SK-MEL-5 (cell line): ENCODE measurements at places on chromosomes 11 and 22. TPM values are rescaled to one million over a fixed set of nuclear protein-coding genes. Genes with fewer than 3 reads are reported as not detected.

The C2CD2L gene
- 2.8 and 5.6 TPM in 2 replicates for total RNA-seq

The IL10RA gene
- not detected in 2 replicates for total RNA-seq

The ROM1 gene
- 0.79 and 1.2 TPM in 2 replicates for total RNA-seq

The CHKA gene
- total RNA-seq: 55.9 and 62.2 TPM in 2 replicates

The IGSF9B gene
- total RNA-seq: 0.61 and 1.4 TPM in 2 replicates

The MS4A6A gene
- total RNA-seq: 0.53 TPM in 1 of 2 replicates, not detected in the other

The SCN2B gene
- not detected in 2 replicates for total RNA-seq

The SCARF2 gene
- total RNA-seq: 15.3 and 17.0 TPM in 2 replicates

The SPECC1L gene
- total RNA-seq: 37.8 and 38.0 TPM in 2 replicates

The TNNT3 gene
- total RNA-seq: not detected in 2 replicates

The SLC7A4 gene
- total RNA-seq: 2.0 and 2.9 TPM in 2 replicates

The OR2AT4 gene
- total RNA-seq: 0.05 TPM in 1 of 2 replicates, not detected in the other

The DENND5A gene
- 59.9 and 63.9 TPM in 2 replicates for total RNA-seq

The UPK3A gene
- total RNA-seq: not detected in 2 replicates

The SEC14L6 gene
- not detected in 2 replicates for total RNA-seq

The RFPL2 gene
- 4.1 and 5.3 TPM in 2 replicates for total RNA-seq

The RCE1 gene
- 17.4 and 17.8 TPM in 2 replicates for total RNA-seq

The MAP6 gene
- 0.08 TPM in 1 of 2 replicates, not detected in the other for total RNA-seq

The OR5P2 gene
- not detected in 2 replicates for total RNA-seq

The ATF4 gene
- total RNA-seq: 794 and 900 TPM in 2 replicates

The GAL gene
- 0.29 TPM in 1 of 2 replicates, not detected in the other for total RNA-seq

The TTLL1 gene
- total RNA-seq: 5.8 and 6.2 TPM in 2 replicates

The CSNK2A3 gene
- total RNA-seq: 1.8 and 2.2 TPM in 2 replicates

The SAA2 gene
- not detected in 2 replicates for total RNA-seq

The TIMM10 gene
- total RNA-seq: 48.5 and 51.6 TPM in 2 replicates

The CARD18 gene
- total RNA-seq: not detected in 2 replicates

The KRTAP5-8 gene
- total RNA-seq: 0.26 TPM in 1 of 2 replicates, not detected in the other

The VPREB1 gene
- total RNA-seq: not detected in 2 replicates

The OR8B12 gene
- total RNA-seq: not detected in 2 replicates

The CTSF gene
- 35.2 and 43.1 TPM in 2 replicates for total RNA-seq

The CCDC116 gene
- total RNA-seq: 0.11 TPM in 1 of 2 replicates, not detected in the other

The MSANTD4 gene
- 32.1 and 32.6 TPM in 2 replicates for total RNA-seq

The MGAT3 gene
- 0.90 and 0.98 TPM in 2 replicates for total RNA-seq

The USP2 gene
- 0.37 and 0.40 TPM in 2 replicates for total RNA-seq

The MOGAT2 gene
- total RNA-seq: not detected in 2 replicates

The OR4P4 gene
- not detected in 2 replicates for total RNA-seq

The SLCO2B1 gene
- 0.13 TPM in 1 of 2 replicates, not detected in the other for total RNA-seq

The ANO5 gene
- total RNA-seq: 0.21 and 0.59 TPM in 2 replicates

The TMEM80 gene
- 6.5 and 10.8 TPM in 2 replicates for total RNA-seq

The MRGPRX4 gene
- 0.16 and 0.29 TPM in 2 replicates for total RNA-seq

The GAS2 gene
- 8.5 and 9.1 TPM in 2 replicates for total RNA-seq

The OSBP2 gene
- total RNA-seq: 1.6 and 1.8 TPM in 2 replicates

The CNGA4 gene
- total RNA-seq: not detected in 2 replicates

The DEUP1 gene
- total RNA-seq: not detected in 2 replicates

The LIF gene
- total RNA-seq: 3.2 and 3.4 TPM in 2 replicates

The OR8A1 gene
- total RNA-seq: not detected in 2 replicates

The SLC15A3 gene
- 0.75 and 1.1 TPM in 2 replicates for total RNA-seq

The JRKL gene
- 4.2 and 4.9 TPM in 2 replicates for total RNA-seq
